AG04450 (cell line): ENCODE measurements at places on chromosomes 11 and 22.

- DNase-seq = no peak
These were observed 7.7 kb downstream of the MUC2 start for GRCh38 chr11:1082346-1082727.

DNA sequence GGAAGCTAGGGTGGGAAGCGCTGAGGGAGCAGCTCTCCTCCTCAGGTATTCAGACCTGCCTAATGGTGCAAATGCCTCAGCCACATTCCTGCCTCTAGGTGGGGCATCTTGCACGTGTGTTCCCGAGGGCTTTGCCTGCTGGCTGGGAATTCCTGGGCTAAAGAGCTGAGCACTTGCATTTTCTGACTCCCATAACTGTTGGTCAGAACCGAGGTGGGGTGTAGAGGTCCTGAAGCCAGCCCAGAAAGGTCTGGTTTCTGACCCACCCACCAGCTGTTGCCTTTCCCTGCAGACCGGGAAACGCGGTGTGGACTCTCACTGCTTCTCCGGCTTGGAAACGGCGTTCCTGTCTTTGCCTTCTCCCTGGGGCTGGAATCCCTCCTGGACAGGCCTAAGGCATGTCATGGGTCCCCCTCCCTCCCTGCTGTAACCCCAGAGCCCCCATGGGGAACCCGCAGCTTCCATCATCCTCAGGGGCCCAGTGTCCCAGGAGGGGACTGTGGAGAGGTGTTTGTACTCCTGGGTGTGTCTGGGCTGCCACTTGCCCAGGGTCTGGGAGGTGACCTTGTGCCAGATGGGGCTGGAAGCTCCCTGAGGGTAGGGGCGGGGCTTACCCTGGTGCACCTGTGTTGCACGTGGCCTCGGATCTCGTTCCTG is 24.0 kb upstream of the SMIM38 start:
- DNase-seq = peak; percentile 45

DNA sequence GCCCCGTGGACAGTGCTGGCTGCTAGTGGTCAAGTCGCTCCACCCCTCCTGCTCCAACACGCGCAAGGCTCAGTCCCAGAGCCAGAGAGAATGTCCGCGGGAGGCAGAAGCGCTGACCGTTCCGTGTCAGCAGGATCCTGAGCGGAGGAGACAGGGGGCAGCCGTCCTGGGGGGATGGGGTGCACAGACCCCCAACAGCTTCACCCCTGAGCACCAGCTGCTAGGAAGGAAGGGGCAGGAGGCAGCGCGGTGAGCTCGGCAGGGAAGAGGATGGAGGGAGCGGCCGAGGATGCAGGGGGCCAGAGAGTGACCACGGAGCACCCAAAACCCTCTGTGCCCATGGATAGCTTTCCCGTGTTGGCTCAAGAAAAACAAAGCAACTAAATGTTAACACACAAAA is 6.4 kb upstream of the TTLL8 start:
- no peak for DNase-seq

- no peak for DNase-seq
These were observed 52.7 kb downstream of the FLRT1 start for GRCh38 chr11:64088162-64089026.

- no peak for DNase-seq
These were observed 1630.8 kb upstream of the TENM4 start for GRCh38 chr11:81071606-81072005.

DNA sequence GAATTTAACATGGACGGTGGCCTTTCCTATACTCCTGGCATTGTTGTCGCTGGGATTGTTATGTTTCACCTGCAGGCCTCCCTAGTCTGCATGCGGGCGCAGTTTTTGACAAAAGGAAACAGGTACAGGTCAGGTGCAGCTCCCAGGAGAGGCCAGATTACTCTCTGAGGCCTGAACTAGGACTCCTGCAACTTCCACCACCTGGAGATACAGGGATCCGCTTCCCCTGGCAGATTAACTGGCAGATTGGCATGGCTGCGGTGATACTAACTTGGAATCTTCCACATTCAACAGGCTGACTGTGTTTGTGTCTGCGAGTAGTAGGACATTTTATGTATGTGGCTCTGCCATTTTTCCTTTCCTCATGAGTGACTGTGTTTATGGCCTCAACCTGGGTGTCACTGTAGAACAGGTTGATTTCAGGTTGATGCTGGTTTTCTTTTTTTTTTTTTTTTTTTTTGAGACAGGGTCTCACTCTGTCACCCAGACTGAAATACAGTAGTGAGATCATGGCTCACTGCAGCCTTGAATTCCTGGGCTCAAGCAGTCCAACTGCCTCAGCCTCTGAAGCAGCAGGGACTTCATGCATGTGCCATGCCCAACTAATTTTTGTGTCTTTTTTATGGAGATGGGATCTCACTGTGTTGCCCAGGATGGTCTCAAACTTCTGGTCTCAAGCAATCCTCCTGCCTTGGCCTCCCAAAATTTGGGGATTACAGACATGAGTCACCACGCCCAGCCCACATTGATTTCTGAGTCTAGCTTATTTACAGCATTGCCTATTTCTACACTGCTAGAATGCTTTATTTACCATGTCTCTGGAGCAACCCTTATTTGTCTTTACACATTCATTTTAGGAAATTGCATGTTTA is 1.7 kb upstream of the USP28 start:
- no peak for DNase-seq

- DNase-seq = no peak
These were observed 41.9 kb downstream of the TOLLIP start for GRCh38 chr11:1267441-1268100.

- no peak for DNase-seq
These were observed 582.2 kb downstream of the DLG2 start for GRCh38 chr11:85044911-85045310.

- DNase-seq = no peak
These were observed 51.9 kb upstream of the EED start for GRCh38 chr11:86192519-86193257.

DNA sequence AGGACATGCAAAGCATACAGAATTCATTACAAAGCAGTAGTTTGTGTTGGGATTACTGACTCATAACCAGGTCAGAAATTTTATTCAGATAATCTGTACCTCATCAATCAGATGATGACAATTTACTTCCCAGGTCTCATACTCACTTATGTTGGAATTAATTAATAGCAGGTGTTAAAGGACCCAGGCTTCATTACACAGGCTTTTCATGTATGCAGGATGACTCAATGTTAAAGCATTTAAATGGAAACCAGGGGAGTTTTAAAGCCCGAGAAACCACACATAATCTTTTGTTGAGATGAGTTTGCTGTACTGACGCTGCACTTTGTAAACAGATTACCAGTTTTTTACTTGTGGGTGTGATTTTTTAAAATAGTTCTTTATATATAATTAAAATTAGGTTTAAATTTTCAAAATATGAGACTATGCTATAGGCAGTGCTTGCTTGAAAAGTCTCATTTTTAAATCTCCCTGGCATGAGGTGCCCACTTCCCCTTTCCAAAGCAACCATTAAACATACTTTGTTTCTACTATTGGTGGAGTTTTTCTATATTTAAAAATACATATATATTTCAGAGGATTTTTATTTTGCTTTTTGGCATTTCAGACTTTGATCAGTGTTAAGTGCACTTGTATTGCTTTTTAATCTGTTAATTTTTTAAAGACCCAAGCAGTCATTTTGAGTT is 41.0 kb downstream of the CEP57 start:
- DNase-seq = peak; percentile 85

GRCh38 chr22:32475468-32476010 is 928 bp downstream of the FBXO7 start:
- DNase-seq = no peak

GRCh38 chr11:116445108-116446047 is 327.4 kb downstream of the BUD13 start:
- no peak for DNase-seq

DNA sequence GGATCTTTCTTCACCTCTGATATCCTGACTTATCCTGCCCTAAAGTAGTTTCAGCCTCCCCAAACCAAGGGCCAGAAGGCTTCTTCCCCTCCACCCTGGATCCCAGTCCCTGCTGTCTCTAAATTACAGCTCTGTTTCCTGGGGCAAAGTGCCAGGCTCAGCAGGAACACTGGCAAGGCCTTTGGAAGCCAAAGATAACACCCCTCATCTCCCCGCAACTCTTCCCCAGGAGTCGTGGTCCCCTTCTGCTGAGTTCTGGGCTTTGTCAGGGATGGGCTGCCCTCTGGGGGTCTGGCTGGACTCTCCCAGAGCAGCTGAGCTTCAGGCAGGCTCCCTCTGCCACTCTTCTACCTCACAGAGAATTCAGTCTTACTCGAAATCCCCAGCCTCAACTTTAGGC is 53.8 kb upstream of the AMPD3 start:
- no peak for DNase-seq

DNA sequence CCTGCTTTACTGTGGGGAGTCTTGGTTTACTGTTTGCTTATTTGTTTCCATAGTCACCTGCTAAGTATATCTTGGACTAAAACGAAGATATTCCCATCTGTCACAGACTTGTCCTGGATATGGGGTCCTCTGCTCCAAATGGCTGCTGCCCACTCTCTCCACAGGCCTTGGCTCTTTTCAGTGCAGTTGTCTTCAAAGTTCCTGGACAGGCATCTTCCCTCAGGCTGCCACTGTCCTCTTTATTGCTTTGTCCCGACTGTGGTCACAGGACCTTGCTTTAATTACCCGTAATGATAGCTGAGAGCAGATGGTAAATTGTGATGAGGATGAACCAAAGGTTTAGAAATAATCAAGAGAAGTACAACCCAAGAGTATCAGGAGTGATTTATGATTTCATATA is 713.9 kb upstream of the CCDC179 start:
- no peak for DNase-seq

DNA sequence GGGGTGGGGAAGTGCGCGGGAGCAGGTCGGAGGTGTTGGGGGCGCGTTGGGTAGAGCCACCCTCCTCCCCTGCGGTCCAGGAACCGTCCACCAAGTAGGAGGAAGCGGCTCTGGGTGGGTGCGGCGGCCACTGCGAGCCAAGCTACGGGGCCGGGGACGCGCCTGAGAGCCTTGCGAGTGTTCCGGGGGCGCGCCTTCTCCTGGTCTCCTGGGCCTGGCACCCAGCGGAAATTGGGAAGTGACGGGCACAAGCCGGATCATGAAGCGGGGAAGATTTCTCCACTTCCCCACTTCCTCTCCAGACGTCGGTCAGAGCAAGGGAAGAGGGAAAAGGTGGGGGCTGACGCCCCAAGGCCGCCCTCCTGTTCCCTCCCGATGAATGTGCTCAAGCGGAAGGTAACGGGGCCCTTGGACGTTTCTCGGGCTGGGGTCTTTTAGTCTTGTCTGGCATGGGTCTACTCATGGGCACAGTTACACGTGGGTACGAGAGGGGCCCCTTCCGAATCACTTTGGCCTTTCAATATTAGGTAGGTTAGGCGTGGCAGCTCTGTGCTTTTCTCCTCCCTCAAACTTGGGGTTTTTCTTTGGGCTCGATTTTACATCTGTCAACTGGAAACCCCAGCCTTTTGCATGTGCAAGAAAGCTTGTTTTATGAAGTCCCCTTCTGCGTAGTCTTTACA is 865 bp downstream of the RBM14 start:
- DNase-seq = no peak

DNA sequence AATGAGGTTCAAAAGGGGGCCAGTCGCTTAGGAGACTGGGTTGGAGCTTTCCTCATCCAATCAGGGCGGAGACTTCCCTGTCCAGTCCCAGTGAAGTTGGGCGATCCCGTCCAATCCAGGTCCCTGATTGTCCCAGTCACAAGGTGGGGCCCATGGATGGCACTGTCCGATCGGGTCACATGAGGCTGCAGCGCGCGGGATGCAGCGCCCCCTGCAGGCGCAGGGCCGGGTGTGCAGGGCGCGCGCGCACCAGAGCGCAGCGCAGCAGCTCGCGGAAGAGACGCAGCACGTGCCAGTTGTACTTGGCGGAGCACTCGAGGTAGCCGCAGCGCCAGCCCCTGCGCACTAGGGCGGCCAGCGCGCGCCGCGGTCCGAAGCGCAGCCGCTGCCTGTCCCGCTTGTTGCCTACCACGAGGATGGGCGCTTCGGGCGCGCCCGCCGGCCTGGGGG is 2.3 kb downstream of the RASL10A start:
- no peak for DNase-seq

GRCh38 chr22:42805998-42806830 is 50.9 kb downstream of the ARFGAP3 start:
- DNase-seq = no peak

GRCh38 chr11:36292311-36292722 is 3.1 kb upstream of the COMMD9 start:
- no peak for DNase-seq

DNA sequence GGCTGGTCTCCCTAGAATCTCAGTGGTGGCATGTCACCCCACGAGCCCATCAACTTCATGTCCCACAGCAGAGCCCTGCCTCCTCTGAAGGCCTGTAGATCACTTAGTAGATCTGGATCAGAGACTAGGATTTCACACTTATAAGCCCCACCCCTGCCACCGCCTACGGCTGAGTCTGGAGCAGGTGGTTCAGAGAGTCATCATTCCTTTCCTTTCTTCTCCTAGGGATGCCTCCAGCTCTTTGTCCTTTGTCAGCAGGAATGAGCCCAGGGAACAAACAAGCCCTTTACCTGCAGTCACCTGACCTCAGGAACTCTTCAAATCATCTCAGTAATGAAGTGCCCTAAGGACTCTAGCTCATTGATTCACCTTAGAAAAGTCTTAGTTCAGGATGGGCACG is 37.8 kb downstream of the SCGB1A1 start:
- DNase-seq = no peak

GRCh38 chr11:67287355-67288197 is 1.5 kb upstream of the ANKRD13D start:
- DNase-seq = no peak

DNA sequence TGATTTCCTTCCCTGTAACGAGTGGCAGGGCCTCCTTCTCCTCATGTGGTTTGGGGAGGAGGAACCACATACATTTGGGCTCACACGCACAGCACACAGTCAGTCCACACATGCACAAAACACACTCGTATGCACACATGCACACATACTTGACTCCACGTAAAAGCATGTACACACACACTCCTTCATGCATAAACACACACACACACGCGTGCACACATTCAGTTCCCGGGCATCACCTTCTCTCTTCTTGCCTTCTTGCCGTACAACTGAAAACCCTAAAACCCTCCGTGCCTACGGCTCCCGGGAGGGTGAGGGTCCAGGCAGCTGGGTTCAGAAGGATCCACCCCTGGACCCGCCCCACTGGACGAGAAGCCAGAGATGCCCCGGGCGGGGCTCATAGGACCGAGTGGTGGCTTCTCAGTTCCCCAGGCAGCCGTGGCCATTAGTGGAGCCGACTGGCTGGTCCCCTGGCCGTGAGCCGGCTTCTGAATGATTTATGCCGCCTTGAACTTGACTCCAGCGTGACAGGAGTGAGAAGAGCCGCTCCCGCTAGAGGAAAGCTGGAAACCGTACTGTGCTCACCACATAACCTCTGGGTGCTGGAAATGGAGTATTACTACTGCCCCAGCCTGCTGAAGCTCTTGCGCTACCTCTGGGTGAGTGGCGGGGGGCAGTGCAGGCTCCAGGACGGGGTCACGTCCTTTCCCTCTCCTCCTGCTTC is 117.4 kb downstream of the KIAA1671 start:
- no peak for DNase-seq

DNA sequence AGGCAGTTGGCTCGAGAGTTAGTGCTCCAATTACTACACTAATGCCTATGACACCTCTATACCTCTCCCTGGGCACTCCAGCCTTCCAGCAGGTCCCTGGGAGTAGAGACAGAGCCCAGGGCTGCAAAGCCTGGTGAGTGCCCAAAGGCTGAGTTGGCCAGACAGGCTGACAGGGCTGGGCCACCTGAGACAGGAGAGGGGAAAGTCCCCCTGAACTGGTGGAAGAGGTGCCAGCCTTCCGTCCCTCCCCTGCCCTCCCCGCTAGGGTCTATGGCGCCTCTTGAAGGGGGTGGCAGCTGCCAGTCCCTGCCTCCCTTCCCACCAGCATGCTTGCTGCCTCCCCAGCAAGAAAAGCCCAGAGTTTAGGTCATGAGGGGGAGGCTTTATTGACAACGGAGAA is 3.0 kb downstream of the KCNJ11 start:
- DNase-seq = no peak
